IMR-90 (cell line): ENCODE measurements at places on chromosomes 13 and 19. TPM values are rescaled to one million over a fixed set of nuclear protein-coding genes. Genes with fewer than 3 reads are reported as not detected.

The POSTN gene
- 31.5 and 44.7 TPM in 2 replicates for polyA plus RNA-seq

The CYP2A6 gene
- polyA plus RNA-seq = not detected in 2 replicates

The ATP7B gene
- 2.2 and 2.9 TPM in 2 replicates for polyA plus RNA-seq

The NFKBIB gene
- 25.5 and 36.2 TPM in 2 replicates for polyA plus RNA-seq

The KLK13 gene
- 0.16 TPM in 1 of 2 replicates, not detected in the other for polyA plus RNA-seq

The ADAMTS10 gene
- 11.5 and 15.1 TPM in 2 replicates for polyA plus RNA-seq

The NFIX gene
- polyA plus RNA-seq = 46.9 and 47.7 TPM in 2 replicates

The ZNF835 gene
- not detected in 2 replicates for polyA plus RNA-seq

The RNF225 gene
- 0.10 TPM in 1 of 2 replicates, not detected in the other for polyA plus RNA-seq

The SPACA6 gene
- polyA plus RNA-seq = 10.5 and 13.6 TPM in 2 replicates

The CUL4A gene
- 68.7 and 86.0 TPM in 2 replicates for polyA plus RNA-seq

The REEP6 gene
- 2.2 and 3.2 TPM in 2 replicates for polyA plus RNA-seq

The SMIM24 gene
- not detected in 2 replicates for polyA plus RNA-seq

The LGALS7B gene
- polyA plus RNA-seq = not detected in 2 replicates

The ZNF610 gene
- polyA plus RNA-seq = 1.1 and 1.6 TPM in 2 replicates

The RXFP2 gene
- not detected in 2 replicates for polyA plus RNA-seq

The ADGRE1 gene
- polyA plus RNA-seq = not detected in 2 replicates

The WDR62 gene
- polyA plus RNA-seq = 7.0 and 8.2 TPM in 2 replicates

The CYP2A13 gene
- polyA plus RNA-seq = not detected in 2 replicates

The PTGIR gene
- 4.9 and 5.3 TPM in 2 replicates for polyA plus RNA-seq

The MIA gene
- 0.44 TPM in 1 of 2 replicates, not detected in the other for polyA plus RNA-seq

The KCNK6 gene
- 3.9 and 4.5 TPM in 2 replicates for polyA plus RNA-seq

The ZC3H4 gene
- 8.9 and 9.3 TPM in 2 replicates for polyA plus RNA-seq

The PNMA8A gene
- polyA plus RNA-seq = 0.73 and 0.77 TPM in 2 replicates

The DKKL1 gene
- polyA plus RNA-seq = 0.67 TPM in 2 replicates

The ZNF776 gene
- 3.3 and 4.3 TPM in 2 replicates for polyA plus RNA-seq

The NKPD1 gene
- 0.09 and 0.14 TPM in 2 replicates for polyA plus RNA-seq

The CSNK1G2 gene
- polyA plus RNA-seq = 96.3 and 124 TPM in 2 replicates

The NPAS1 gene
- polyA plus RNA-seq = 5.7 and 7.4 TPM in 2 replicates

The KLK3 gene
- polyA plus RNA-seq = not detected in 2 replicates

The GJA3 gene
- 1.2 and 1.5 TPM in 2 replicates for polyA plus RNA-seq
